ENCODE measurements at places on chromosomes 11 and 22.

DNA sequence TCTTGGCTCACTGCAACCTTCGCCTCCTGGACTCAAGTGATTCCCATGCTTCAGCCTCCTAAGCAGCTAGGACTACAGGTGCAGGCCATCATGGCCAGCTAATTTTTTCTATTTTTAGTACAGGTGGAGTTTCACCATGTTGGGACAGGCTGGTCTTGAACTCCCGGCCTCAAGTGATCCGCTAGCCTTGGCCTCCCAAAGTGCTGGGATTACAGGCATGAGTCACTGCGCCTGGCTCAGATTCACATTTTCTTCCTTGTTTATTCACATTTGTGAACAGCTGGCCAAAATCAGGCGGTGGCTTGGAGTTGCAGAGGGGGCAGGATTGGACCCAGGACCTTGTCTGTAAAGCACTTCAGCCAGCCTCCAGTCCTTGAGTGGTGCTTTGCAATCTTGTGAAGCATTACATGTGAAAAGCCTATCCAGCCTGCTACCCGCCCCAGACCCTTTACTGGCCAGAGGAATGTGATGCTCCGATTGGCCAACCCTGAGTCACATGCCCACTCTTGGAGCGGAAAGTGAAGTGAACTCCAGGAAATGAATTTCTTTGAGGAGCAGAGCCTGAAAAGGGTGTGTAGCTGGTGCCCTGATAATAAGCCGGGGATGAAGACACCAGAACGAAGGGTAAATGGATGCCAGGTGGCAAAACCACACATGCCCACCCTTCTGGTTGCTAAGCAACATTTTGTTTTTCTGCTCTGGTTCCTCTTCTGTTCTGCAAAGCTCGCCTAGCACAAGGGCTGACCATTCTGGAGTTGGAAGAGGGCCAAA is 62.6 kb upstream of the PTPRJ start:
- DNase-seq, result no peak

DNA sequence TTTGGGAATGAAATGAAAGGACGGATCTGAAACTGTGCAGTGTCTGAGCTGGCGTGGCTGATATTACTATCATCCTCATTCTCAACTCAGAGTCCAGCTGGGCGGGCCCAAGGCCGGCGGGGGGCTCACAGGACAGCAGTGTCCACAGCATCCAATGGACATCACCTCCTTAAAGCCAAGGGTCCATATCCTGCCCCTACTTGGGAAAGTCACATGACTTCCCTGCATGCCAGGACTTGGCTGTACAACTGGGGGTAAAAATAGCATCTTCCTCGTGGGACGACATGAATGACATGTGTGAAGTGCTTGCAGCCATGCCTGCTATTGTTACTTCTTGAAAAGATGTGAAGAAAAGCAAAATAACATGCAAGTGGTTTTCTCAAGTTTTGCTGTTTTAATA is 82.3 kb downstream of the TRMU start:
- DNase-seq, result no peak

GRCh38 chr11:115961159-115962003 is 457.2 kb upstream of the CADM1 start:
- no peak for DNase-seq

GRCh38 chr11:11977206-11977938 is 31.1 kb downstream of the DKK3 start:
- DNase-seq, result no peak

DNA sequence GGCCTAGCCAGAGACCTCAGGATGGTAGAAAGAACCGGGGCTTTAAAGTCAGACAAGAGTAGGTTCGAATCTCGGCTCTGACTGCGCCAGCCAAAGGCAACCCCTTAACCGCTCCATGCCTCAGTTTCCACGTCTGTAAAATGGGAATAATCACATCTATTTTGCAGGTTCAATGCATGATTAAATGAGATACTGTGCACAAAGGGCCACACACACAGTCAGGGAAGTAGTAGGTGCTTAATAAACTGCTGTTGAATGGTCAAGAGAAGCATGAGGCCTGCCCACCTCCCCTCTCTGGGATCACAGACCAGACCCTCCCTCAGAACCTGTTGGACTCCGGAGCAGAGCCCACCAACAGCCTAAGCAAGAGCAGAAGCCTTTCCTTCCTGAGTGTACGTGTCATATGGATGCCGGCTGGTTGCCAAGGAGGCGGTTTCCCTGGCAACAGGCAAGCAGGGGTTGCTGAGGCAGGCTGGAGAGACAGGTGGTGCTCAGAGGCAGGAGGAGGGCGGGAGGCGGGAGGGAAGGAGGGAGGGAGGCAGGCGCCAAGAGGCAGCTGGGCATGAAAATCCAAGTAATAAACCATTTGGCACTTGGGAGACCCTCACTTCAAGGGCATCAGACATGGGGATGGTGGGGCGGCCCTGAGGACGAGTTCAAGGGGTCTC is 43.9 kb downstream of the NFAM1 start:
- DNase-seq, result no peak

- DNase-seq, result no peak
These were observed 105.6 kb upstream of the SYN3 start for GRCh38 chr22:33163815-33164214.

GRCh38 chr22:39185601-39186012 is 33.1 kb upstream of the CBX7 start:
- no peak for DNase-seq

- DNase-seq, result no peak
These were observed 89.0 kb downstream of the TRMU start for GRCh38 chr22:46424496-46424895.

GRCh38 chr11:128334311-128335044 is 252.9 kb downstream of the ETS1 start:
- no peak for DNase-seq

GRCh38 chr22:48636746-48637145 is 1190.9 kb downstream of the BRD1 start:
- DNase-seq, result no peak

DNA sequence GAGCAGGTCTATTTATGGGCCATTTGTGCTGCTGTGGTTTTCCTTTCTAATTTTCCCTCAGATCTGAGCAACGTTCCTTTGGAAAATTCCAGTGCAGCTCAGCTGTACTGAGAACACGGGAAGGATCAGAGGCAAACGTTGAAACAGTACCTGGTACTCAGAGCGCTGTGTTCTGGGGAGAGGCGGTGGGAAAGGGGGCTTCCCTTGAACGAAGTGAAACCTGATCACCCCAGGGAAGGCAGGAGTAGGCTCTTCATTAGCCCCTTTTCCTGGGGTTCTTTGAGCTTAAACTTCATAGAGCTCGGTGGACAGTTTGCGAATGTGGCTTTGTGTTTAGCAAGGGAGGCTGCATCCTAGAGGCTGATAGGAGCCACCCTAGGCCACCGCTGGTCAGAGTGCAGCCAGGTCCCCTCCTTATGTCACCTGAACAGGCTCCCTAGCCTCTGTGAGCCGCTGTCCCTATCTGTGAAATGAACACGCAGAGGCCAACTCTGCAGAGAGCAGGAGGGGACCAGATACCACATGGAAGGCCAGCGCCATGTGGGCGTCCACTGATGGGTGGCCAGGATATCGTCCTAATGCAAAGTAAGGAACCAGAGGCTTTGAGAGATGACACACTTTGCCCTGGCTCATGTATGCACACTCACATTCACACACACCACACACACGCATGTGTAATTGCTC is 1464.8 kb downstream of the BRD1 start:
- DNase-seq, result no peak

- DNase-seq, result no peak
These were observed 1718.4 kb downstream of the LRRC4C start for GRCh38 chr11:39741066-39741465.

DNA sequence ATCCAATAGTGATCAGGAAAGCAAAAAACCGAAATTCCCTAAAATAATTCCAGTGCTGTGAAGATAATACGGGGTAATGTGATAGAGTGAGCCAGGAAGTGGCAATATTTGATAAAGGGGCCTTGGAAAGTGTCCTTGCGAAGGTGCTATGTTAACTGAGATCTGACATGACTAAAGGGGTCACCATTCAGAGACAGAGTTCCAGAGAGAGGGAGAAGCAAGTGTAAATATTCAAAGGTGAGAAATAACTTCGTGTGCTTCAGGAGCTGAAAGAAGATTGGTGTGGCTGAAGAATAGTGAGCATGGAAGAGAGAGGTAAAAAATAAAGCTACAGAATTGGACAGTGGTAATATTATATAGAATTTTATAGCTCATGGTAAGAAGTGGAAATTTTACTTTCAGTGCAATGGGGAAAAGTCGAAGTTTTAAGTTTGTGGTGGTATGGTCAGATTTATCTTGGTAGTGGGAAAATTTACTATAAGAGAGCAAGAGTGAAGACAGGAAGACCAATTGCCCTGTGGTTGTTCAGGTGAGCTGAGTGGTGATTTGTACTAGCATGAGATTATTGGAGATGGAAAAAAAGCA is 164.5 kb downstream of the JRKL start:
- DNase-seq, result no peak

GRCh38 chr22:29816980-29817379 is 21.1 kb downstream of the ASCC2 start:
- no peak for DNase-seq

DNA sequence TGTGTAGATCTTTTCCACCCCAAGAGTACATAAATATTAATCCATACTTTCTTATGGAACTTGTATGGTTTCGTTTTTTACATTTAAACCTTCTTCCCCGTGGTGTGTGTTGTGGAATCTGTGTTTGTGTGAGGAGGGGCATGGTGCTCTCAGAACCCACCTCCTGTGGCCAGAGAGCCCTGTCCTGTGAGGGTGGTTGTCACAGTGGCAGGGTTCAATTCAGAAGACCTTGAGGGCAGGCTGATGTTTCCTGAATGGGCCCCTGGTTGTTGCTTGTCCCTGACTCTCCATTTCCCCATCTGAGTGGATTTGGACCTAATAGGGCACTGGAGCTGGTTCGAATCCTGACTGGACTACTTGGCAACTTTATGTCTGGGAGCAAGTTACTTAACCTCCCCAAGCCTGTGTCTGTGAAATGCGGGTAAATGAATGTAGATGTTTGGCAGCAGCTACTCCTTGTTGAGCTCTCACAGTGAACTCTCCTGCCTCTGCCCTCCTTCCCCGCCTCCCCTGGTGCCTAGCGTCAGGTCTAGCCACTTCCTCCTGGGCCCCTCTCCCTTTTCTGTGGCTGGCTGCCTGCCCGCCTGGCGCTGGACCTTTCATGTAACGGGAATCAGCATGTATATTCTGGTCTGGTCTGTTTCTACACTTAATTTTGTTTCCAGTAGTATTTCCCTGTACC is 7.3 kb downstream of the NEAT1 start:
- DNase-seq, result no peak

- no peak for DNase-seq
These were observed 330.2 kb upstream of the B3GAT1 start for GRCh38 chr11:134742224-134742612.

- DNase-seq, result no peak
These were observed 102.6 kb downstream of the SNX19 start for GRCh38 chr11:130813638-130814037.

DNA sequence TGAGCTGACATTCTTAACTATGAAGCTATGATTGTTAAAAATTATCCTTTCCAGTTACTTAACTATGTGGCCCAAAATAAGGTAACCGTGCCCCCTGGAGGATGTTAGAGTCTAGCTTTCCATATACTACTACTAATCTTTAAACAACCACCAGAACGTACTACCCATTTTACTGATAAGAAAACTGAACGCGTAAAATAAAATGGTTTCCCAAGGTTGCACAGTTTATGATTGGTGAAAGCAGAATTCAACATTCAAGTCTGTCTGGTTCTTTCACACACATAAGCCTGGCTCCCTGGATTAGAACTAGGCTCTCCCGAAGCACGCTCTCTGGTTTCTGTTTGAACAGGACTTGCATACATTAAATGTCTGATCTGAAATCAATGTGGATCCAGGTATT is 437.8 kb upstream of the CCDC90B start:
- no peak for DNase-seq

GRCh38 chr11:84117394-84117793 is 831.2 kb upstream of the CCDC90B start:
- no peak for DNase-seq

DNA sequence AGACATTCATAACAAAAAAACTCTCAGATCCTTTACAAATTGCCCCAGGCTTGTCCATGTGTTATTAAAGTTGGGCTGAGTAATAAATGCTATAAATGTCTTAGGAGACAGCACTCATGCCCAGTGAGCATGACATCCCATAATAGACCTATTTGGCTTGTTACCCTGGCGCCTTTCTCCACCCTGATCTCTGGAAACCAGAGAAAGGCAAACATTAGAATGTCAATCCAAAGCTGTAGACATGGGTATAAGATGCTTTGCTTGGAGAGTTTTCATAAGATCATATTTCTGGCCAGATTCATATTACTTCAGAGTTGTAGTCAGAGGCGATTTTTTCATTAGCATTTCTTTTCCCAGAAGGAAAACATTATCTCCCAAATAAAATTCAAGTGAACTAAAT is 161.3 kb upstream of the UBASH3B start:
- no peak for DNase-seq

DNA sequence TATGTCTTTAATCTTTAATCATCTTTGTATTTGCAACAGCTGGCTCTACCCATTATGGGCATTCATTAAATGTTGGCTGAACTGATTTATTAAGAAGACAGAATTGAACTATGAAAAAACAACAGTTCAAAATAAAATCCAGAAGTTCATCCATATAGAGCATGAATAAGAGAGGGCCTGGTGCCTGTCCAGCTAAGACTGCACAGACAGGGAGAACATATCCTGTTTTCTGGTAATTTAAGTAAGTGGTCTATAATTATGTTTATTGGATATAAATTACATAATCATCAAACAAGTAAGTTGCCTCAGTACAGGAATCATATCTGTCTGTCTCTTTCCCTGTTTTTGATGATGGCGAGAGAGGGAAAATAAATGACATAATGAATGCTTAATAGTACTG is 137.2 kb downstream of the RBFOX2 start:
- DNase-seq, result no peak

DNA sequence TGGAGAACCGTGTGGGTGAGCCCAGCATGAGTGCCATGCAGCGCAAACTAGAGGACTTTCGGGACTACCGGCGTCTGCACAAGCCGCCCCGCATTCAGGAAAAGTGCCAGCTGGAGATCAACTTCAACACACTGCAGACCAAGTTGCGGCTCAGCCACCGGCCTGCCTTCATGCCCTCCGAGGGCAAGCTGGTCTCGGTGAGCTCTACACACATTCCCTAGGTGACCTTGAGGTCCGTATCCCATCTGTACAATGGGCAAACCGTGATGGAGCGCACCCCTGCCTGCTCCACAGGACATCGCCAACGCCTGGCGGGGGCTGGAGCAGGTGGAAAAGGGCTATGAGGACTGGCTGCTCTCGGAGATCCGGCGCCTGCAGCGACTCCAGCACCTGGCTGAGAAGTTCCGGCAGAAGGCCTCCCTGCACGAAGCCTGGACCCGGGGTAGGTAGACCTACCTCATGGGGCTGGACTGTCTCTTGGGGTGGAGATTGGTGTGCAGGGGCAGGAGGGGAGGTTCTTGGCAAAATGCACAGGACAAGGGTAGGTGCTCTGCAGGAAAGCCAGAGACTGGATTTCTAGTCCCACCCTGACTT is 10.6 kb downstream of the CTSF start:
- no peak for DNase-seq

- DNase-seq, result no peak
These were observed 48.4 kb downstream of the PDE2A start for GRCh38 chr11:72625691-72626413.

GRCh38 chr11:839280-839623 is 3.1 kb downstream of the POLR2L start:
- DNase-seq, result no peak

Measured in stimulated activated CD8-positive, alpha-beta memory T cell treated with anti-CD3 and anti-CD28 coated beads, Interleukin-4, amount 100 ng/mL, for 4 hours (primary cell).